DMS 273 treated with DMSO at 0.1 percent for 48 hours (cell line): ENCODE measurements at places on chromosomes 4 and X.

DNA sequence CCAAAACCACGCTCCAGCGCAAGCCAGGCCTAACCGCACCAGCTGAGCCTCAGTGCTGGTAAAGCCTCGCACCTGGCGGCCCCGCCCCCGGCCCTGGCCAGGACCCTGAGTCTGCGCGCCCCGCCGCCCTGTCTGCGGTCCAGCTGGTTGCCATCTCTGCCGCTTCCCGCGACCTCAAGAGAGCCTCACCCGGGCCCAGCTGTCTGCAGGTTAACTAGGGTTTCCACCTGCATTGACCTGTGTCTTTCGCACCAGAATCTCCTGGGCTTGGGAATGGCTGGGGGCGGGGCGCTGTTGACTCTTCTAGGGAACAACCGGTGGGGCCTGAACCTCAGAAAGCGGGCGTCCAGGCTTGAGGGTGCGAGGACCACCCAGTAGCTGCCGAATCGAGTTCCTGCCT is 207.7 kb upstream of the PRPS2 start:
- no peak for DNase-seq

GRCh38 chrX:317424-318067 is 1.1 kb downstream of the GTPBP6 start:
- DNase-seq = no peak

GRCh38 chrX:42751573-42751972 is 26.4 kb downstream of the PPP1R2C start:
- DNase-seq = no peak

- no peak for DNase-seq
Measured at GRCh38 chr4:86400216-86400615, 40.4 kb upstream of the MAPK10 start.

DNA sequence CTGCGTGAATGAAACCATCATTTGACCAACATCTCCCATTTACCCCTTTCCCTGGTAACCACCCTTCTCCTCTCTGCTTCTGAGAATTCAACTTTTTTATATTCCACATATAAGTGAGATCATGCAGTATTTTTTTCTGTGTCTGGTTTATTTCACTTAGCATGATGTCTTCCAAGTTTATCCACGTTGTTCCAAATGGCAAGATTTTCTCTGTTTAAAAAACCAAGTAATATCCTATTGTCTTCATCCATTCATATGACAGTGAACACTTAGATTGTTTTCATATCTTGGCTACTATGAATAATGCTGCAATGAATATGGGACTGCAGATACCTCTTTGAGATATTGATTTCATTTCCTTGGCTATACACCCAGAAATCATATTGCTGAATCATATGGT is 362.4 kb upstream of the SLC7A11 start:
- DNase-seq = no peak

GRCh38 chrX:17798921-17799320 is 61.6 kb downstream of the SCML1 start:
- DNase-seq = no peak

GRCh38 chr4:574346-575161 is 1.5 kb downstream of the TMEM271 start:
- no peak for DNase-seq

DNA sequence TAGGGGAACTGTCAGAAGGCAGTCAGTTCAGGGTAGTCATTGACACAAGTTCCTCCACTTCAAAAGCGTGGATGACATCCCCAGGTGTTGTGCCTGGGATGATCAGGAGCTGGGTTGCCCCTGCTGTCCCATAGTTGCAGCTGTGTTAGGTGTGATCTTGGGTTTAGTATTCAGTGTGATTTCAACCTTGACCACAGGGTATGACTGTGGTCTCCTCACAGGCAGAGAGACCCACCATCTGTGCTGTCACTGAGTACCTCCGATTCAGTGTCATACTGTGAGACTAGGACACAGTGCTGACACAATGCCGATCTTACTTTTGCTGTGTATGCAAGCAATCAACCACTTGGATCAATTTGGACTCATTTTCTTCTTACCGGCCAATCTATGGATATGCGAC is 25.2 kb downstream of the FOXR2 start:
- DNase-seq = no peak

DNA sequence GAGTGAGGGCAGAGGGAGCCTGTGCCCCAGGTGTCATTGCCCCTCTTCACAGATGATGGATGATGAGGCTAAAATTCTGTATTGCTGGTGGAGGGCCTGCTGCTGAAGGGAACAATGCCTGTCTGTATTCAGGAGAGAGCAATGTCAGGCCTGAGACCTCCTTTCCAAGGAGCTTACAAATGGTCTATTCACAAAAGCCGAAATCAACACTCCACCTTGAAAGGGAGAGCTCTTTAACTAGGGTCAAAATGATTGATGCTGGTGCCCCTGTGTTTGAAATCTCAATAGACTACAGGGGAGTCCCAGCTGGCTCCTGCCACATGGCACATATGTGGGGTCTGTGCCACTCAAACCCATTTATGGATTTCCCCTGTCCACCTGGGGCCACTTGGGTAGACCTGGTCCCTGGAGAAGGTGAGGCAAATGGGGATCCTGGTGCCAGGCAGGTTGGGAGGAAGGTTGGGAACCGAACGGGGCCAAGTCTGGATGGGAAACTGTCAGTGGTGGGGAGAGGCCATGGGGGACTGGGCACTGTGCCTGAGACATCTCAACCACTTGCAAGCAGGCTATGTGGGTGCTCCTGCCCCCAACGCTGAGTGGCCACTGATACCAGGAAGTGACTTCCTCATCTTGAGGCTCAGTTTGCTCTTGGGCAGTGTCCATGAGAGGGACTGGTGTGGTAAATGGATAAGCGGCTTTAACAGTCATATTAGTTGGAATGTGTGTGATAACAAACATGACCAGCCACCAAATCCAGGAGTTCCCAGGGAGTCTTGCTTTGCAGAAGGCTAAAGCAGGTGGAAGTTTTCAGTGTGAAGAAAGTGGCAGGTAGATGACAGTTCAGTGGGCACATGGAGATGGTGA is 223.8 kb upstream of the PSAPL1 start:
- DNase-seq = no peak

GRCh38 chrX:109714340-109714958 is 18.6 kb downstream of the ACSL4 start:
- DNase-seq = no peak

DNA sequence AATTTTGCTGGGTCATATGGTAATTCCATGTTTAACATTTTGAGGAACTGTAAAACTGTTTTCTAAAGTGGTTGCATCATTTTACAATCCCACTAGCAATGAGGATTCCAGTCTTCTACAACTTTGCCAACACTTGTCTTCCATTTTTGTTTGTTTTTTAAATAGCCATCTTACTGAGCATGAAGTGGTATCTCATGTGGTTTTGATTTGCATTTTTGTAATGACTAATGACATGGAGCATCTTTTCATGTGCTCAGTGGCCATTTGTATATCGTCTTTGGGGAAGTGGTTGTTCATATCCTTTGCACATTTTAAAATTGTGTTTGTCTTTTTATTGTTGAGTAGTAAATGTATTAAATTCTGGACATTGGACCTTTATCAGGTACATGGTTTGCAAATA is 94.7 kb downstream of the TMEM131L start:
- DNase-seq = no peak

GRCh38 chr4:82482387-82482786 is 52.0 kb downstream of the ENOPH1 start:
- DNase-seq = no peak

DNA sequence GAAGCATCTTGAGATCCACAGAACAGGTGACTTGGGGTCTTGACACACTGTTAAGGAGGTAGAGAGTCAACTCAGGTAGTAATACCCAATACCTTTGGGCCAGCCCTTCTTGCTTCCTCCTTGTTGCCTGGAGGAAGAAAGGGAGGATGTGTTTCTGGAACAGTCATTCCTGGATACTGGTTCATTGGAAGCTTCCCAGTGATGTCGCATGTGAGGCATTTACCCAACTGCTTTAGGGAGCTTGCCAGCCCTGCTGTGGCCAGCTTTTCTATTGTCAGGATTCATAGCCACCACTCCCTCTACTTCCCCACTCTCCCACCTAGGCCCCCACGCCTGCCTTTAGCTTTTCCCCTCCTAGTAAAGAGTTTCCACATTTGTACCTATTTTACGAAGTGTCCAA is 310.3 kb upstream of the PRPS2 start:
- DNase-seq = no peak

DNA sequence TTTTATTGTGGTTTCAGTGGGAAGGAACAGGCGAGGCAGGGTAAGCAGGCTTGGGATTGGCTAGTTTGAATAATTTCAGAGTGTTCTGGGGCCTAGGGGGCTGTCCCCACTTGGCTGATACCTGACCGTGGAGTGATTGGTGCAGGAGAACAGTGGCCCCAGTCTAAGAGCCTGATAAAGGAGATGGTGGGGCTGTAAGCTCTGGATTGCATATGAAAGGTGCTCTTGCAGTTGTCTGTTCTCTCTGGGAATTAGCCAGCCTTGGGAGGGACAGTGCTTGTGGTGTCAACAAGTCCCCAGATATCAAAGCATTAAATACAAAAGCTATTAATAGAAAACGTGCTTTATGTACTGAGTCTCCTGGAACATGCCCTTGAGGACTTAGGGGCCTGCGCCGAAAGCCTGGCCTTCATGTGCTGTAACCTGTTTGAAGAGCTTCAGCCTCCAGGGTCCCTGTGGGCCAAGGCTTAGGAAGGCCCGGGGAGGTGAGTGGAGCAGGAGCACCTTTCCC is 30.4 kb upstream of the CLTRN start:
- DNase-seq = no peak

- no peak for DNase-seq
Measured at GRCh38 chrX:452598-452997, 65.9 kb upstream of the PPP2R3B start.

GRCh38 chrX:150088042-150088441 is 149.8 kb upstream of the EOLA2 start:
- no peak for DNase-seq

DNA sequence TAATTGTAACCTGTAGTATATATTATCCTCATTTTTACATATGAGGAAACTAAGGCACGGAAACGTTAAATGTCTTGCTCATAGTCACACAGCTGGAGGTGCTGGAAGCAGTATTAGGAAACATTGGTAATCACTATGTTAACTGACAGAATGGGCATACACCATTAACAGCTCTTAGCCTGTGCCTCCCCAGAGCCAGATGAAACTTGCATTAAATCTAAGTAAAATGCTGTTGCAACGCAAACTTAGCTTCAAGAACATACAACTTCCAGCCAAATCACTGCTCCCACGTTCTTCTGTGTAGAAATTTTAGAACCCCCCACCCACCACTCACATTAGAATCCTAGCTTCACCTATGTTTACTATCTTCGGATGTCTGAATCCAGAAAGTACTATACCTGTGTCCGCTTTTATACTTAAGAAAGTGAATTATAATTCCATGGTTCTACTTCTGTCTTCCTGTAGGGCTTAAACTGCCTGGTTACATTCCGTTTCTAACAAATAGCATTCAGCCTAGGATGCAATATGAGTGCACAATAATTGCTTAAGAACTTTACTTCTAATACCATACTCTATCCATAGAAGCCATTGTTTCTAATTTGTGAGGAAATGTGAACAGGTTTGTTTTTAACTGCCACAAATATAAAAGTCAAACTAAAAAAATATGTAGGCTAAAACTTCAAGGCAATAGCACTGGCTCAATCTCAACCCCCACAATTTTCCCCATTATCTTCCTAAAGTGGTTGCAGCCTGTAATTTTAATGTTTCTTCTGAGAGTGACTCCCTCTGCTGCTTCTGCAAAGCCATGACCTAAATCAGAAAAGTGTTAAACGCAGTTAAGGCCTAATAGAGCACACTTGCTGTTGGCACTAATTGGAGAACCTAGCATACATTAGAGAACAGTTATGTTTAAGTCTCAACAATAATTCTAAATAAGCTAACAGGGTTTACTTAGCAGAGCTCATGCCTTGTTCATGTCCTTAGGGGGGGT is 4.4 kb downstream of the UNC5C start:
- DNase-seq = no peak

- no peak for DNase-seq
Measured at GRCh38 chr4:14865804-14866203, 136.5 kb upstream of the CPEB2 start.

DNA sequence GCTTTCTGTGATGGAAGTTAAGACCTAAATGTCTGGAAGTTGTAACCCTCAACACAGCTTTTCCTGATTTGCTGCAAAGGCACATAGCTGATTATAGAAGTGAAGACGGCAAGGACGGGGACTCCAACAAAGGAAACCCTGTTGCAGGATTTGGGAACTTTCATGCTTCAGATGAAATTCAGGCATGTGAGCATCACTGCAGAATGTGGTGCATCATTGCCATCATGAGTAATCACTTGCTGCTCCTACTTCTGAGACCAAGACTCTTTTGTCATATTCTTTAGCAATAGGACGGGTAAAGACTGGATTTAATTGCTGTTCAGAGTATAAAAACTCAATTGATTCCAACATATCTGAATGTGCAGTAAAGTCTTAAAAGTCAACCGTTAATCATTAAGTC is 35.8 kb downstream of the YIPF6 start:
- no peak for DNase-seq

DNA sequence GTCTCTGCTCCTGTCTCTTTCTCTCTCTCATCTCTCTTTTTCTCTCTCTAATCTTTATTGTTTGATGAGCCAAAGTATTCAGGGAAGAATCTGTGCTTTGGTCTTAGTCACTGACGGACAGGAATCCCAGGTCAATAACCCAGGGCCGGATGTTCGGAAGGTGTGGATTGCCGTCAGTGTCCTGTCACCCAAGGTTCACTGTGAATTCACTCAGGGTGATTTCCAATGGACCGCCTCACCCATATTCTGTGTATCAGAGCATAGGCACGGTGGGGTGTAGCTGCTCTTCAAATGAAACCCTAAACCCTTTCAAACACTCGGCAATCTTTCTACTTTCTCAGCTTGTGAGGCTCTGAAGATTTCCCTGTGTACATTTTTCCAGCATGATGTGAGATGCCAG is 144.6 kb upstream of the GPC4 start:
- no peak for DNase-seq

- no peak for DNase-seq
Measured at GRCh38 chrX:13898603-13899002, 81.7 kb upstream of the GPM6B start.

- DNase-seq = no peak
Measured at GRCh38 chr4:87216469-87216868, 3.9 kb downstream of the KLHL8 start.

- DNase-seq = no peak
Measured at GRCh38 chrX:118631586-118631985, 95.8 kb upstream of the IL13RA1 start.

- DNase-seq = no peak
Measured at GRCh38 chr4:156473151-156473550, 498.4 kb downstream of the PDGFC start.

- no peak for DNase-seq
Measured at GRCh38 chr4:3864742-3865721, 98.8 kb downstream of the ADRA2C start.

DNA sequence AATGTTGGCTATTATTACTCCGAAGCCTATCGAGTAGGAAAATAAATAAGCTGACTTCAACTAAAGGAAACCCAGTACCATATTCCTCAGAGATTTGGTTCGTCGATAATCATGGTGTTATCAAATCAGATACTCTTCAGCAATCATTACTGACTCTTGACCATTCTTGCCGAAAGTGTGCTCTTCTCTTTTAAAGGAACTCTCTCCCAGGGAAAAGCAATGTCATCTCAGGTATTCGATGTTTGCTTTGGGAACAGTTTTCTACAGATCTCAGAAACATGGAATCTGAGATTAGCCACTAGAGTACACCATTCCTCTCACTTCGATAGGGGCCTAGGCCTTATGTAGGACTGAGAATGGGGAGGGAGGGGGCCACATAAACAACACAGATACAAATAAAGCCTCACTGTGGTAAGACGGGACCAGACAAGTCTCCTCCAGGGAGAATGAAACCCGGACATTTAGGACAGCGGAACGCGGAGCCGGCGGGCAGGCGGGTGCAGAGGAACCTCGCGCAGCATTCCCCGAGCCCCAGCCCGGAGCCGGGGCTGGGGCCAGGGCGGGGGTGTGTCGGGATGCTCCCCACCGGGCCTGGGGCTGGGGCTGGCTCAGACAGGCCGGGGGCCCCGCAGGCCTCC is 581 bp downstream of the DNAJB14 start:
- DNase-seq = no peak
